ENCODE measurements at places on chromosomes 1 and 21.

- DNase-seq: no peak
These were observed 3.6 kb downstream of the PFKFB2 start for GRCh38 chr1:207056673-207057072.

DNA sequence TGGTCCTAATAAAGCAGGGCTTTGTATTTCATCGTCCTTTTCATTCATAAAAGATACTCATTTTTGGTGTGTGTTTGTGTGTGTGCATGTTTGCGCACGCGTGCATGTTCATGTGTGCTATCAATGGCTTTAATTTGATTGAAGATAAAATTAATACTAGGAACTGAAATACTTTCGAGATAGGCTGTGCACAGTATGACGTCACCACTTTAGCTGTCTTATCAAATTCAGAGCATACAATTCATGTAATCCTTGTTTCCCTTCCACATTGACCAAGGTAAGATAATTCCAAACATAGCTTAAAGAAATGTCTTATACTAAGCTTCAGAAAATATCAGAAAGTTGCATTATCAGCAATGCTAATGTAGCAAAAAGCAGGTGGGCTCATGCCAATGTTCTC, 113.6 kb upstream of the CYYR1 start:
- DNase-seq: no peak

DNA sequence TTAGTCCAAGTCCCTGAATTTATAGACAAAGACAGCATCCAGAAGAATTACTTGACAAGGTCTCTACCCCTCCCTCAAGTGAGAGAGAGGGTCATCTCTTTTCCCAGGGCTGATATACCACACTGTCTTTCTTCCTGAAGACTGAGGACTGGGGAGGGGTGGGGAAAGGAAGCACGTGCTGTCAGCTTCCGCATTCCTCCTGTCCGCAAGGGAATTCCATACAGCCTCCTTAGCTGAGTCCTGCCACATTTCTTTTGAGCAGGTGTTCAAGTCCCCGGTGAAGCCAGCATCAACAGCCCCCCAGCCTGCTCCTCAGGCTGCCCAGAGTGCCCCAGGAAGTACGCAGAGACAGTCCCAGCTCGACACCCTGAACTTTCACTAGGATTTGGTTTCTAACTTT, 34.2 kb downstream of the PCAT6 start:
- DNase-seq: no peak

GRCh38 chr1:216215169-216215568, 208.1 kb downstream of the USH2A start:
- DNase-seq: no peak

DNA sequence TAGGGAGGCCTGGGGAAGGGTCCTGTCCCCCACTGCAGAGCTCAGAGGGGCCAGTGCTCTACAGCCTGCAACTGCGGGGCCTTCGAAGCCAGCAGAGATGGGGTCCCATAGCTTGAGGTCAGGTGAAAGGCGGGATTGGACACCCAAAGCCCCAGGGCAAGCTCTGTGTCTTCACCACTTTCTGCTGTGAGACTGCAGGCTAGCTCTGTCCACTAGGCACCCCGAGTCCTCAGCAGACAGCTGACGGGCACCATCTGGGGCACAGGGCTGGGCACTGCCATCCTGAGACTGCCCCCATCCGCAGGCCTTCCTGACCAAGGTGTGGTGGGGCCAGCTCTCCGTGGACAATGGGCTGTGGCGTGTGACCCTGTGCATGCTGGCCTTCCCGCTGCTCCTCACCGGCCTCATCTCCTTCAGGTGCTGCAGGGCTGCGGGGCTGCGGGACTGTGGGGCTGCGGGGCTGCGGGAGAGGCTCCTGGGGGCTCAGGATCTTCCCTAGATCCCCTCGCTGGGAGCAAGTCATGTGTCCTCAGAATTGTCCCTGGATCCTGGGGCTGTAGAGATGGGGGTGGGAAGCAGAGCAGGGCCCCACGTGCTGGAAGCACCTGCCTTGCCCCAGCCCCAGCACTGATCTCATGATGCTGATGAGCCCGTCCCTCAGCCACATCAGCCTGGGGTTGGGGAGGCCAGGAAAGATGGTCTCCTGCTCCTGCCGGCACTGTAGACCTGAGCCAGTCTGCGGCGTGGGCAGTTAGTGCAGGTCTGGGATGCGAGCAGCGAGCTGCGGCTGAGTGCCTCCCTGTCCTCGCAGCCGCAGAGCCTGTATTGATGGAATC, 46.8 kb downstream of the TRPM2 start:
- DNase-seq: no peak

DNA sequence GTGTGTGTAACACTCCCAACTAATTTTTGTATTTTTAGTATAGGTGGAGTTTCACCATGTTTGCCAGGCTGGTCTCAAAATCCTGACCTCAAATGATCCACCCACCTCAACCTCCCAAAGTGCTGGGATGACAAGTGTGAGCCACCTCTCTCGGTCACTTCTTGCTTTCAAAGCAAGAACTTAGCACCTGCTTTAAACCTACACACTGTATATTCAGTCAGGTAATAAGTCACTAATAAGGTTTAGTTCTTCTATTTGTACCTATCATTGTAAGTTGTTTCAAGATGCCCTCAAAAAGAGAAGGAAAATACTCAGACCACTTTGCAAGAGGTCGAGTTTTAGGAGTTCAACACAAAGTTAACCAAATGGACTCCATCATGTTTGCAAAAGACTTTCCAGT, 431.3 kb downstream of the MRPL39 start:
- DNase-seq: no peak

All from non-pigmented ciliary epithelial cell (primary cell).